ENCODE measurements at places on chromosomes 2 and 18.
A peak's percentile ranks its signal among the peaks of the same experiment; 100 is the strongest.

DNA sequence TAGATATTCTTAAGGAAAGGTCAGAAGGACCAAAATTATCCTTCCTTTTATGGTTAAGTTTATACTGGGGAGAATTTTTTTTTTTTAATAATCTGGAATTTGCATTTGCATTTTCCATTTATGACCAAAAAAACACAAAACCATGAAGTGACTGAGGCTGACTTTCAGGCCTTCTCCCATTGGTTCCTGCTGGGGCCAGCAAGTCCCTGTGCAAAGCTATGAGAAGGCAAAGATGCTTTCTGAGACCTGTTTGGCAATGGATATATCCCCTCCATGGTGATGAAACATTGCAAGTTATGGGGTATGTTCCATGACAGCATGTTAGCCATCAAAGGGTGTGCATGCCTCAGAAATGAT is 60.8 kb downstream of the KIAA2012 start:
- no peaks in the 10 kb centered on the region for H3K36me3 ChIP-seq
- no peaks in the 10 kb centered on the region for H3K27me3 ChIP-seq
- H3K4me1 ChIP-seq = peaks cover 39% of the 10 kb centered on the region
- peak overlapping the region; percentile 10 for H3K27ac ChIP-seq
- H3K4me3 ChIP-seq = no peak overlapping the region
- DNase-seq = no peak

- no peaks in the 10 kb centered on the region for H3K27me3 ChIP-seq
- no peak for DNase-seq
- H3K36me3 ChIP-seq = peaks cover 4% of the 10 kb centered on the region
- H3K4me3 ChIP-seq = no peak overlapping the region
- no peak overlapping the region for H3K27ac ChIP-seq
- H3K4me1 ChIP-seq = peaks cover 10% of the 10 kb centered on the region
Observed at GRCh38 chr18:39746201-39746600, 2180.6 kb upstream of the CELF4 start.

DNA sequence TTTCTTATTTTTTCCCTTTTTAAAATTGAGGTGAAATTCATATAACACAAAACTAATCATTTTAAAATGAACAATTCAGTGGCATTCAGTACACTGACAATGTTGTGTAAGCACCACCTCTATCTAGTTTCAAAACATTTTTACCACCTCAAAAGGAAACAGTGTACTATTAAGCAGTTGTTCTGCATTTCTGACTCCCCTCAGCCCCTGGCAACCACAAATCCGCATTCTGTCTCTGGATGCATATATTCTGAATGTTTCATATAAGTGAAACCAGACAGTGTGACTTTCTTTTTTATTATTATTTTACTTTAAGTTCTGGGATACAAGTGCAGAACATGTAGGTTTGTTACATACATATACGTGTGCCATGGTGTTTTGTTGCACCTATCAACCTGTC is 19.2 kb upstream of the TANK start:
- no peak overlapping the region for H3K27ac ChIP-seq
- H3K4me1 ChIP-seq = peaks cover 33% of the 10 kb centered on the region
- no peaks in the 10 kb centered on the region for H3K27me3 ChIP-seq

- DNase-seq = peak; percentile 51
- H3K27me3 ChIP-seq = no peaks in the 10 kb centered on the region
- no peak overlapping the region for H3K27ac ChIP-seq
- H3K36me3 ChIP-seq = no peaks in the 10 kb centered on the region
- H3K4me1 ChIP-seq = no peaks in the 10 kb centered on the region
- H3K4me3 ChIP-seq = no peak overlapping the region
Observed at GRCh38 chr2:35410431-35411061, 945.0 kb upstream of the CRIM1 start.

DNA sequence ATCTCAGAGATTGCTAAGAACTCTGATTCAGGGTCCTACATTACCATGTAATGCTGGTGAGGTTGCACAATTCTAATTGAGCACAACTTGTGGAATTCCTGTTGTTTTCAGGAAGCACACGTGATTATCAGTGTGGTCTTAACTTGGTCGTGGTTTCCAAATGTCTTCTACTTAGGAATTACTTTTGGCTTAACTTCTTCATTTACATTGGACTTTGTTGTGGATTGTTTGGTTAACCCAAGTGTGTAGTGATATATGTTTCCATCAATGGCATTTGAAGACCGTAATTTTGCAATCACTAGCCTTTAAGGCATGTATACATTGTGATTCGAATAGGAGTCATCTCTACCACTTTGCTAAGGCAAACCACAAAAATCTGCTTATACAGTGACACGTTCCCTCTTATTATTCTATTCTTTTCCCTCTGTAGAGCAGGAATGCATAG is 373.3 kb downstream of the IRS1 start:
- H3K36me3 ChIP-seq = no peaks in the 10 kb centered on the region
- DNase-seq = no peak
- H3K27ac ChIP-seq = no peak overlapping the region
- H3K4me1 ChIP-seq = peaks cover 35% of the 10 kb centered on the region
- no peaks in the 10 kb centered on the region for H3K27me3 ChIP-seq
- H3K4me3 ChIP-seq = no peak overlapping the region

DNA sequence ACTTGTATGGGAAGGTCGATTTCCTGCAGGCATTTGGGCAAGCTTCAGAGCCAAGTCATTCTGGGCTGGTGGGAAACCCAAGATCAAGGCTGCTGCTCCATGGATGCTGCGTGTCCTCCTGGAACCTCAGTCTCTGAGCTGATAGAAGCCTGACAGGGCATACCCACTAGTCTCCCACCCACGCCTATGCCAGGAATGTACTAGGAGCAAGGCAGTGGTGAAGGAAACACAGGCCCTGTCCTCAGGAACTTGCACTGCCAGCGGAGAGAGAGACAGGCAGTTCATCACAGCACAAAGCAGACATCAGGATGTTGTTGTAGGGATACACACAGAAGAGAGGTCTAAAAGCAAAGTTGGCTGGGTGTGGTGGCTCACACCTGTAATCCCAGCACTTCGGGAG is 84.2 kb downstream of the PLB1 start:
- no peak overlapping the region for H3K4me3 ChIP-seq
- H3K4me1 ChIP-seq = no peaks in the 10 kb centered on the region
- H3K36me3 ChIP-seq = no peaks in the 10 kb centered on the region
- DNase-seq = no peak
- H3K27me3 ChIP-seq = no peaks in the 10 kb centered on the region

DNA sequence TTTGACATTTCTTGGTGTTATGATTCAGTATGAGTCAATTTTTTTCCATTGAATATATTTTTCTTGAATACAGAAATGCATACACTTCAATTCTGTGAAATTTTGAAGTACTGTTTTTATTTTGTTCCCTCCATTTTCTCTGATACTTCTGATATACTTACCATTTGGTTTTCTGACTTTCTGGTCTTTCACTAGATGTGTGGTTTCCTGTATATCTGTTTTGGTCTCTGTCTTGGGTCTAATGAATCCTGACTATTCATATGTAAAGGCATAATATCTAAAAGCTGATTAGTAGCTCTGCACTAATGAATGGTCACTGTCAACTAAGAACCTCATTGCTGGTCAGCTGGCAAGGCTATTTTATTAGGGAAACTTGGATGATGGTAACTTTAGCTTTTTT is 345.6 kb downstream of the GRB14 start:
- H3K27me3 ChIP-seq = no peaks in the 10 kb centered on the region
- no peak overlapping the region for H3K4me3 ChIP-seq
- H3K27ac ChIP-seq = no peak overlapping the region
- no peak for DNase-seq

DNA sequence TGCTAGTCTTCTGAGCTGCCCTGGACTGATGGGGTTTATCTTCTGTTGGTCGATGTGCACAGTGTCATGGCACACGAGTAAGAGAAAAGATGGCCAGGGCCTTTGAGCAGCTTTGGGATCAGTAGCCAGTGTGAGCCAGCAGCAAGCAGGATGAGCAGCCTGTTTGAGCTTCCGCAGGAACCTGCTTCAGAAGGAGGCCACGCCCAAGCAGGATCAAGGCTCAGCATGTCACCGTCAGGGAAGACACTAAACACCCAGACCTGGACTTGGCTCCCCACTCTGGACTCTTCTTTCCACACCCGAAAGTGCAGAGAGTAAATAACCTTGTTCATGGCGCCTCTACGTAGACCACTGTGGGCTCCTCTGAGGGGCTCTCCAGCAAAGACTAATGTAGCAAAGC is 25.2 kb upstream of the ASB1 start:
- peaks cover 34% of the 10 kb centered on the region for H3K36me3 ChIP-seq
- H3K4me3 ChIP-seq = no peak overlapping the region
- no peaks in the 10 kb centered on the region for H3K4me1 ChIP-seq
- no peak overlapping the region for H3K27ac ChIP-seq

DNA sequence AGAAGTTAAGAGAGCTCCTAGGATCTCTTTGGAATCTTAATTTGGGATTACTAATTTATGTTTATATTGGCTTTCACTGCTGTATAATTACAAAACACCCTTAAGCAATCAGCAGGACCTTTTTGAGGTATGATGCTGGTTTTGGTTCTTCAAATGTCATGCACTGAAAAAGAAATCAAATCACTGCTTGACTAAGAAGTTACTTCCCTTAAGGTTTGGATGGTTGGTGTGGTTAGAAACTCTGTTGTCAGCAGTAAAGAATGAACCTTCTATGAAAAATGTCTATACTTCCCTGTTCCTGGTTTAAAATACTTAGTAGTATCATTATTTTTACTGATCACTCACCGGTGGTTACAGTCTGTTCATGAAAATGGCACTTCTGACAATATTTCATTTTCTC is 5.5 kb downstream of the COLEC12 start:
- H3K27me3 ChIP-seq = peaks cover 7% of the 10 kb centered on the region
- peaks cover 76% of the 10 kb centered on the region for H3K4me1 ChIP-seq
- no peak for DNase-seq
- H3K36me3 ChIP-seq = no peaks in the 10 kb centered on the region
- H3K27ac ChIP-seq = no peak overlapping the region

DNA sequence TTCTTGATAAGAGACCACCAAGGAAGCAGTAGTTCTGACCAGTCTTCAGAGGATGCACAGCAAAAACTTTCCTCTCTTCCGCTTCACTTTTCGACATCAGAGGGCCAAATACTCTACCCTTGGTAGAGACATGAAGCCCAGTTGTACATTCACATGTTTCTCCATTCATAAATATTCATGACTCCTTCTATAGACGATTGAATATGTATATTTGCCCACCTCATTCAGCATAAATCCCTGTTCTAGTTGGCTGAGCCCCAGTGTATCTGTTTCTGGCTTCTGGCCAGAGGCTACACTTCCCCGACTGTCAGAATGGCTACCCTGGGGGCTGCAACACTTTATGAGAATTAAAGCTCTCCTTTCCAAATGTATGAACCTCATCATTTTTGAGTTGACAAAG is 258.5 kb downstream of the ASXL3 start:
- H3K27me3 ChIP-seq = no peaks in the 10 kb centered on the region
- H3K36me3 ChIP-seq = no peaks in the 10 kb centered on the region
- DNase-seq = no peak
- H3K4me1 ChIP-seq = peaks cover 22% of the 10 kb centered on the region
- H3K4me3 ChIP-seq = no peak overlapping the region
- no peak overlapping the region for H3K27ac ChIP-seq

GRCh38 chr2:206452750-206453149 is 9.4 kb downstream of the ADAM23 start:
- H3K36me3 ChIP-seq = no peaks in the 10 kb centered on the region
- H3K4me3 ChIP-seq = no peak overlapping the region
- H3K27ac ChIP-seq = no peak overlapping the region
- H3K27me3 ChIP-seq = peaks cover 33% of the 10 kb centered on the region

DNA sequence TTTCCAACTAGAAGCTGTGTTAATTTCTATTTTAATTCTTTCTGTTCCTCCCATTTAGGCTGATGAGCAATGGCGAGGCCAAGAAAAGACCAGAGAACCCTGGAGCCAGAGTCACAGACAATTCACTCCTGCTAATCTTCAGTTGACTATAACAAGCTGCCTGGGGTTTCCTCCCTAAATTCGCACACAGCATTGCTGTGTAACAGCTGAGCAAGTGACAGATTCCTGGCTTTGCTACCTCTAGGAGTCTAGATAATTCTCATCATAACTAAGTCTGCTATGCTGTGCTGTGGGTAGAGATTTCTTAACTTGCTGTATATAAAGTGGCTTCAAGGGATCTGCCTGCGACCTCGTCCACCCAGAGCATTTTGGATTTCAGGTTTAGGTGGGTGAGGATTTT is 131.3 kb upstream of the REV1 start:
- H3K36me3 ChIP-seq = no peaks in the 10 kb centered on the region
- no peak for DNase-seq
- no peak overlapping the region for H3K4me3 ChIP-seq
- no peaks in the 10 kb centered on the region for H3K27me3 ChIP-seq
- H3K27ac ChIP-seq = no peak overlapping the region
- H3K4me1 ChIP-seq = peaks cover 17% of the 10 kb centered on the region

GRCh38 chr2:35454966-35455638 is 900.5 kb upstream of the CRIM1 start:
- no peak overlapping the region for H3K27ac ChIP-seq
- peaks cover 2% of the 10 kb centered on the region for H3K4me1 ChIP-seq
- H3K4me3 ChIP-seq = no peak overlapping the region
- DNase-seq = no peak
- no peaks in the 10 kb centered on the region for H3K27me3 ChIP-seq

DNA sequence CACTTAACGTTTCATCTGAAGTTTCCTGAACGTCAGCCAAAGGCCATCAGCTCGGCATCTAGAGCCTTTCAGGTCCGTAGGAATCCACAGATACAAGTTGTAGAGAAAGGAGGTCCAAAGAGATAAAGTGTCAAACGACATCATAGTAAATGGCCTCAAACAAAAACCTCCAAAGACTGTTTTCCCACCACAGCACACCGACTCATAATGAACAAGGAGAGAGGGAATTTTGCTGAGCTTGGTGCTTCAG is 150.3 kb downstream of the PXDN start:
- H3K27ac ChIP-seq = peak overlapping the region; percentile 86
- no peaks in the 10 kb centered on the region for H3K27me3 ChIP-seq
- no peaks in the 10 kb centered on the region for H3K36me3 ChIP-seq
- H3K4me1 ChIP-seq = peaks cover 27% of the 10 kb centered on the region
- H3K4me3 ChIP-seq = no peak overlapping the region

DNA sequence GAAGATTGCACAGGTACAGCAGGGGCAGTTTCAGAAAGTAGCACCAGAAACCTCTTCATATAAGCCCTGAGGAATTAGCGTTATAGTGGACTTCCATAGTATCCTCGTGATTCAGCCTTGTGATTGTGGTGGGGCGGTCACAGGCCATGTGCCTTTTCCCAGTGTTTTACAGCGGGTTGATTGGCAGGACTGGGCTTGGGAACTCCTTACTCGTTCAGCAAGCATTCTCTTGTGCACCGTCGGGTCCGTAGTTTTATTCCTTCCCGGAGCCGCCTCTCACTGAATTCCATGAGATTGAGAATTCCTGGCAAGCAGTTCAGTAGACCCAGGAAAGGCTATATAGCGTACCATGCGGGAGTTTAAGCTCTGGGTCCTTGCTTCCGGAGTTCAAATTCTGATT is 5.2 kb downstream of the COPS8 start:
- no peak overlapping the region for H3K4me3 ChIP-seq
- H3K36me3 ChIP-seq = peaks cover 14% of the 10 kb centered on the region
- peaks cover 2% of the 10 kb centered on the region for H3K4me1 ChIP-seq
- no peak for DNase-seq
- no peak overlapping the region for H3K27ac ChIP-seq
- H3K27me3 ChIP-seq = no peaks in the 10 kb centered on the region

- H3K27me3 ChIP-seq = no peaks in the 10 kb centered on the region
- no peak overlapping the region for H3K4me3 ChIP-seq
- peaks cover 3% of the 10 kb centered on the region for H3K36me3 ChIP-seq
- no peak for DNase-seq
Observed at GRCh38 chr2:205721057-205721449, 38.8 kb downstream of the NRP2 start.

GRCh38 chr2:206095536-206096332 is 9.8 kb upstream of the INO80D start:
- H3K27me3 ChIP-seq = no peaks in the 10 kb centered on the region
- H3K4me1 ChIP-seq = peaks cover 12% of the 10 kb centered on the region
- H3K27ac ChIP-seq = no peak overlapping the region
- H3K36me3 ChIP-seq = no peaks in the 10 kb centered on the region
- H3K4me3 ChIP-seq = no peak overlapping the region
